Activated naive CD8-positive, alpha-beta T cell treated with anti-CD3 and anti-CD28 coated beads for 36 hours (primary cell): ENCODE measurements at places on chromosomes 16 and 17. TPM values are rescaled to one million over a fixed set of nuclear protein-coding genes. Genes with fewer than 3 reads are reported as not detected.

Gene HSF4
- total RNA-seq = 10.1 TPM

Gene MRPL12
- total RNA-seq = 211 TPM

DNA sequence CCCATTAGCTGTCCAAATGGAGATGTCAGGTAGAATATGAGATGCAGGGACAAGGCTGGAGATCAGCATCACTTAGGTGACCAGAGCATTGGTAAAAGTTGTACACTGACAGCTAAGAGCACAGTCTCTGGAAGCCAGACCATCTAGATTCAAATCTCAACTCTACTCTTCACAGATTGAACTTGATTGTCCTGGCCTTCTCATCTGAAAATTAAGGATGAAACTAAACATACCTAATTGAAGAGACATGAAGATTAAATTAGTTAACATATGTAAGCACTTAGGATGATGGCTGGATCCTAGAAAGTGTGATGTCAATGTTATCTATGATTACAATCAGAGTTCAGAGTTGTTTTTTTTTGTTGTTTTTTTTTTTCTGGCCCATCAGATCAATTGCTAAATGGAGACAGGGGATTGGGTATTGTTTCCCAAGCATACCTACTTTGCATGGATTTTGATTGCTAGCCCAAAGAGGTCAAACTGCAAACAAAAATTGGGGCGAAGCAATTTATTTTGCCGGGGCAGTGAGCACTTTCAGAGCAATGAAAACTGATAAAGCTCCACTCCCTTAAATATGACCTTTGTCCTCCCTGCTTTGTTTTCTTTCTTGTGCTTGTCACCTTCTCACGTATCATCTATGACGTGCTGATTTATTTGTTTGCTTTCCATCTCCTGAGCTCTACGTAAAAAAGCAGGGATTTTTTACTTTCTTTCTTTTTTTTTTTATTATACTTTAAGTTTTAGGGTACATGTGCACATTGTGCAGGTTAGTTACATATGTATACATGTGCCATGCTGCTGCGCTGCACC lies 217.6 kb upstream of the CPHXL start:
- no peak overlapping the region for H3K27ac ChIP-seq
- H3K4me1 ChIP-seq = no peaks in the 10 kb centered on the region
- no peak overlapping the region for H3K4me3 ChIP-seq
- no peak for DNase-seq
- no peaks in the 10 kb centered on the region for H3K27me3 ChIP-seq

DNA sequence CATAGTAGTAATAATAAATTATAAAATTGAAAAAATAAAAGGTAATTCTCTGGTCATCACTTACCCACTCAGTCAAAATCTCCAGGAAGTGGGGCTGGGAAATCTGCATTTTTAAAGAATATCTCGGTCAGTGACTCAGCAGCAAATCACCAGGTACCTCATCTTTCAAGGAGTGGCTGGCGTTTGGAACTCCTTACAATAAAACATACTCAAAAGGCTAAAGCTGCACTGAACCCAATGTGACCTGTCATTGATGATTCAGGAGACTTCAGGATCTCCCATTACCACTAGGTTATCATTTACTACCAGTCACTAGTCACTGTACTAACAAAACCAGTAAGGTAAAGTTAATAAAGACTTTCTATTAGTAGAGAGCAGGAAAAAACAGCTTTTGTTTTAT lies 21.5 kb upstream of the RFFL start:
- no peak for DNase-seq
- peaks cover 4% of the 10 kb centered on the region for H3K36me3 ChIP-seq
- peaks cover 74% of the 10 kb centered on the region for H3K4me1 ChIP-seq
- no peaks in the 10 kb centered on the region for H3K27me3 ChIP-seq

DNA sequence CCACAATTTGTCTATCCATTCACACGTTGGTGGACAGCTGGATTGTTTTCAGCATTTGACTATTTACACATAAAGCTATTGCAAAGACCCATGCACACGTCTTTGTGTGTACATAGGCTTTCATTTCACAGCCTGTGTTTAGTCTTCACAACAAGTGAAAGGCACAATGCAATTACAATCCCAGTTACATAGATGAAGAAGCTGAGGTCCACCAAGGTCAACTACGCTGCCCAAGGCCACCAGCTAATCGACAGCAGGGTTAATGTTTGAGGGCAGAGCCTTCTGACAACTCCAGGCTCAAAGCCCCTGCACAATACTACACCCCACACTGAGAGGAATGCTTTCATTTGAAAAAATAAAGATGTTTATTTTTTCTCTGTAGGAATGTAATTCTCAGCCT lies 93.6 kb upstream of the CDH13 start:
- no peaks in the 10 kb centered on the region for H3K4me1 ChIP-seq
- H3K4me3 ChIP-seq = no peak overlapping the region
- peaks cover 6% of the 10 kb centered on the region for H3K27me3 ChIP-seq
- DNase-seq = no peak
- H3K36me3 ChIP-seq = no peaks in the 10 kb centered on the region
- H3K27ac ChIP-seq = no peak overlapping the region

GRCh38 chr17:47653442-47653841 lies 3.7 kb downstream of the KPNB1 start:
- DNase-seq = no peak
- H3K27ac ChIP-seq = peak overlapping the region; percentile 81
- H3K4me3 ChIP-seq = peak overlapping the region; percentile 93
- H3K36me3 ChIP-seq = peaks cover 71% of the 10 kb centered on the region
